Stimulated activated CD8-positive, alpha-beta memory T cell treated with anti-CD3 and anti-CD28 coated beads, Interleukin-15, amount 100 ng/mL, for 24 hours (primary cell): ENCODE measurements at places on chromosomes 1 and 21.

GRCh38 chr21:14545906-14546480 is at the start of gene SAMSN1:
TSS of gene SAMSN1 (minus strand) at chr21:14546315. CDS start at chr21:14546261, 54 bp downstream.
- DNase-seq, result no peak

GRCh38 chr1:185074307-185074706 is 28.9 kb downstream of the RNF2 start:
- no peak for DNase-seq

DNA sequence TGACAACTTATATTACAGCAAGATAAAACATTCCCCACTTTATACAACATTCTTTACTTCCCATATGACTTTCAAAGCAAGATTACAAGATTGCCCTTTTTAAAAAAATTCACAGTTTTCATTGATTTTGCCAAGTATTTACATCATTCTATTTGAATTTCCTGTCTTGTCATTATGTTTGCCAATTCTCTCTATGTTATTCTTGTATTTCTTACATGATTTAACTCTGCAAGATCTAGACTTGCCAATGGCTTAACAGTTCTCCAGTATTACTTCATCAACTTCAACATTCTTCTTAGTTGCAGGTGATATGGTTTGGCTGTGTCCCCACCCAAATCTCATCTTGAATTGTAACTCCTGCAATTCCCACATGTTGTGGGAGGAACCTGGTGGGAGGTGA is 31.6 kb downstream of the FMO4 start:
- no peak for DNase-seq

DNA sequence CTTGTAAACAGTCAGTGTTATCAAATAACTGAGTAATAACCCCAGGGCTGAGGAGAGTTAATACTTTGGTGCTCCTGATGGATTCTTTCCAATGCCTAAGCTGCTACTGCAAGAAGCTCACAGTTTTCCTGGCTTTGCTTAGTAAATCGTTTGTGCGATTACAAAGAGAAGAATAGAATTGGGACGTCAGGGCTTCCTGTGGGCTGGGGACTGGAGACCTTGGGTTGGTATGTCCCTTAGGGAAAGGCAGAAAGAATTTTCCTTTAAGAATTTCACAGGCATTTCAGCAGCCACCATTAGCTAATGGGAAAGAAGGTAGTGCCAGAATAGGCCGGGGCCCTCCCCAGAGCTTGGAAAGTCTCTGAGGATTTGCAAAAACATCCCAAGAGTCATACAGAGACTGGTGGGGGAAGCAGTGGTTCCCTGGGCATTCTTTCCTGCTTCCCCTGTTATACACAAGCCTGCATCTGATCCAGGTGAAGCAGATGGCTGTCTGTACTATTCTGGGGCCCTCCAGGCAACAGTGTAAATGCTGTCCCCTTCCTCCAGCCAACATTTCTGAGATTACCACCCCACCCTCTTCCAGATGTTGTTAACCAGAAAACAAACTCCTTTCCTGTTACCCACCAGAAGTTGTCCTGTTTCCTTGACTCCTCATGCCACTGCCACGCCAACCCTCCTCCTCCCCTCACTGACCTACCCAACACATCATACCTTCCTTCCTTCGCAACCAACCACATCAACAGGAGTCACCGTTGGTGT is 40.2 kb downstream of the PLXNA2 start:
- DNase-seq, result no peak

DNA sequence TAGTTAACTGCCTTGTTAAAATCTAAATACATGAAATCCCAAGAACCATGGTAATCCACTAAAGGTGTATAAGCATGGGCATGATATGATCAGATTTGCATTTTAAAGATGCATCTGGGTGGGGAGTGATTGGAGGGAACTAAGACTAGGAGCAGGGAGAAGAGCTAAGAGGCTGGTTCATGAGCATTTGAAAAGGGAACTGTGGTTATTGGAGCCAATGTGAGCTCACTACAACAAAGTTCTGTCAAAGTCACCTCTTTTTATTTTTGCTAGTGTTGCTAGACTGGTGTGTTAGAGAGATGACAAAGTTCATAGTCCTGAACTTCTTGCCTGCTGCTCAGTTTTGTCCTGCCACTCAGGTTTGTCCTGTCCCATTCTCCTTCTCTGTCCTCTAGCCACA is 67.1 kb upstream of the LRRC8D start:
- DNase-seq, result no peak
